ENCODE measurements at places on chromosomes 16 and 17.

DNA sequence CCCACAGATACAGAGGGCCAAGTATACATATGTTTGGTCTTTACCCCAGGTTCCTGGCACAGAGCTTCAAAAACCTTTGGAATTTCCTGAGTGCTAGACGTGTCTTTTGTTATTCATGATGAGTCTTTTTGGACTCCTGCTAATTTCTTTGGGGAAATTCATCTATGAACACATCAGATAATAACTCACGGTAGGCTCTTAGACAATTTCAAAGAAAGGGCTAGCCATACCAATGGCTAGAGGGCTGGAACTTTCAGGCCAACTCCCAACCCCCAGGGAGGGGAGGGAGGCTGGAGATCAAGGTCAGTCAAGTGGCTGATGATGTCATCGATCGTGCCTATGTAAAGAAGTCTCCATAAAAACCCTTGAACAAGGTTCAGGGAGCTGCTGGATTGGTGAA lies 101.9 kb downstream of the STX8 start:
- DNase-seq: no peak

DNA sequence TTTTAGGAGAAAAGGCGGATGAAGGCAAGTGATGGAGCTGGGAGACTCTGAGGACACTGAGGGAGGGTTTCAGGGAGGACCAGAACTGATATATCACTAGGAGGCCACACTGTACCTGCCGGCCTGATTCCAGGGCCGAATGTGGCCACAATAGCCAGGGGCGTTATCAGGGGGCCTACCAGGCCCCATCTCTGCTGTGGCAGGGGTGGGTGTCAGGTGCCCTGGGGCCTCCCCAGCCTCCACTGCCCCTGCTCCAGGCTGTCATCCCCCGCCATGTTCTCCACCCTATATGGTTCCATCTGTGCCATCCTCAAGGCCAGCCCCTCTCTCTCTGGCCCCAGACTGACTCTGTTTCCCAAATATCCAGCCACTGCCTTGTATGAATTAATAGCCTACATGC lies 246.5 kb downstream of the GSG1L start:
- DNase-seq: no peak

DNA sequence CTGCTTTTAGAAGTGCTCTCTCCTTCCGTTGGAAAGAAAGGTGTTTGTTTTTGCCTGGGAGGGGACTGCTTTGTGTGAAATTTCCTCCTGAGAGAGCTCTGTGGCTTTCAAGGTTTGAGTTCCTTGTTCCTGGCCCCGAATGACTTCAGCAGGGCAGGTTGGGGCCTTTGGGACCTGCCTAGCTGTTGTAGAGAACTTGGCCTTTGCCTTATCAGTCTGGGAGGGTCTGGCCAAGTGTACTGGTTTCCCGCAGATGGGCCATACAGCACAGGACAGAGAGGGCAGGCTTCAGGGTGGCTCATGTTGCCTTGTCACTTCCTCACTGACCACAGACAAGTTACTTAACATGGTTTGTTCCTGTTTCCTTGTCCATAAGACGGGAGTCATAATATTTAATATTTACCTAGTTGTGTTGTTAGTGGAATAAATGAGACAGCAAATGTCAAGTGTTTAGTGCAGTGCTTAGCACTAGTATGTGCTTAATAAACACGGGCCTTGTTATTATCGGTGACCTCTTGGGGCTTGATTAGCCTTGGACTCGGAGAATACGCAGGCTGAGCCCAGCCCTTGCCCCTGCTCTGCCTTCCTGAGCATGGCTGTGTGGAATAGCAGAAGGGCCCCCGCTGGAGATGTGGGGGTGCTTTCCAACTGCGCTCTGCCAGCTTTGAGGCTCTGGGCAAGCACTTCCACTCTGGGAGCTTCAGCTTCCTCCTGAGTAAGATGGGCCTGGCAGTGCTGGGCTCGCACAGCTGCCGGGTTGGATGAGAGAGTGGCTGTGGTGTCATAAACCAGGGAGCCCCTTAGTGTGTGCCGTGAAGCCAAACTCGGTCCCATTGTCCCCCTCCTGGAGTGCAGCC lies 6.6 kb downstream of the PRSS8 start:
- peak; percentile 22 for DNase-seq

DNA sequence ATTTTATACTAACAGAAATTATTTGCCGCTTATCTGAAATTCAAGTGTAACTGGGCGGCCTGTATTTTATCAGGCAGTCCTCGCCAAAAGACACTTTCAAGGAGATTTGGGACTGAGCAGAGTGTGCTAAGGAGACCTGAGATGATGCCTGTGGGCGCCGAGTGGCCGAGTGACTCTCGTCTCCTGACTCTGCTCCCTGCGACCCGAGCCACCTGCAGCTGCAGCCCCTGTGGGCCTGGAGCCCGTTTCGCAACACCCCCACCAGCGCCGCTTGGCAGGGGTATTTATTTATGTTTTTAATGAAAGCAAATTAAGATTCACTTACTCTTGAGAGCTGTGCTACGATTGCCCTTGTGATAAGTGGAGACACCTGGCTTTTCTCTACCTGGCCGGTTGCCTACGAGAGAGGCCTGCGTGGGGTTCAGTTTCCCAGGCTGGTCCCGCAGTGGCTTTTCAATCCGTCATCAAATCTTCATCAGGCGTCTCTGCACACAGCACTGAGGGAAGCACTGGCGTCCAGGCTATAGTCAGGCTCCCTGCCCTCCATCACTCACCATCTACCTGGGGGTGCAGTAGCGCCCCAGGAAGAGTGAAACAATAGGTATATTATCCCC lies 124.0 kb downstream of the SEC14L1 start:
- no peak for DNase-seq

GRCh38 chr17:55345132-55345531 lies 76.5 kb downstream of the MMD start:
- DNase-seq: no peak

DNA sequence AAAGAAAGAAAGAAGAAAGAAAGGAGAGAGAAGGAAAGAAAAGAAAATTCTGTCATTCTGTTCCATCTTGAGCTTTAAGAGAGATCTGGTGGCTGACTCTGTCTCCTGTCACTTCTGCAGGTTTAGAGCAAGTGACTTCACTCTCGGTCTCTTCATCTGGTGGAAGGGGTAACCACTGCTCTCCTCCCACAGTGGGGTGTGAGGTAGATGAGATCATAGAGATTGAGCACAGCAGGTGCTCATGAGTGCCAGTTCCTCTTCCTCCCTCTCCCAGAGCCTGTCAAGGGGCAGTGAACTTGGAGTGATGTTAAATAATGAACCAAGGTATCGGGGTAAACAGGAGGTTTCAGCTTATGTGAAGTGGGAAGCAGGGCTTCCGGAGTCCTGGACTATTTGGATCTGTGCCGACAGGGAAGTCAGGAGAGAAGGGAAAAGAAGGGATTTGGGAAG lies 47.7 kb downstream of the BEAN1 start:
- DNase-seq: peak; percentile 78

GRCh38 chr17:63621229-63621683 lies 961 bp upstream of the MAP3K3 start:
- DNase-seq: no peak

- no peak for DNase-seq
These were observed 38.3 kb downstream of the CDK5R1 start for GRCh38 chr17:32525122-32525521.
